ENCODE measurements at places on chromosomes 16 and 17.

- DNase-seq: no peak
These were observed 485 bp downstream of the DNAJA3 start for GRCh38 chr16:4426021-4426684.

GRCh38 chr17:30992551-30992950 is 21.7 kb downstream of the RNF135 start:
- DNase-seq: no peak

- no peak for DNase-seq
These were observed 399.8 kb downstream of the SLC39A11 start for GRCh38 chr17:72692676-72693075.

DNA sequence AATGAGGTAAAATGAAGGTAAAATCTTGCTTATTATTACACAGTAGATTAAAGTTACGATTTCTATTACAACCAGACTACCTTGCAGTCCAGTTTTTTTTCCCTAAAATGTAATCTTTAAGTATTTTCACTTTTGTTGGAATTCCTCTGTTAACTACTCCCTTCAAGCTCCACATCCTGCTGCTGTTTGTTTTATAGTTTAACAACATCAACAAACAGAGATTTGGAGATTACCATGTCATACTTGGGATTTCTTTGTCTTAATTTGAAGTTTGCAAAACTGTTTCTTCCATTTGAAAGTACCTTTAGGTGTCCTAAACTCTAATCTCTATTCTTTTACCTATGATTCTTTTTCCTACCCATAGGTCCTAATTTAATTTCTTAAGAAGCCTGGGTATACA is 83.3 kb downstream of the ABHD15 start:
- DNase-seq: no peak

GRCh38 chr17:82385559-82386254 is 14.1 kb downstream of the UTS2R start:
- no peak for DNase-seq

DNA sequence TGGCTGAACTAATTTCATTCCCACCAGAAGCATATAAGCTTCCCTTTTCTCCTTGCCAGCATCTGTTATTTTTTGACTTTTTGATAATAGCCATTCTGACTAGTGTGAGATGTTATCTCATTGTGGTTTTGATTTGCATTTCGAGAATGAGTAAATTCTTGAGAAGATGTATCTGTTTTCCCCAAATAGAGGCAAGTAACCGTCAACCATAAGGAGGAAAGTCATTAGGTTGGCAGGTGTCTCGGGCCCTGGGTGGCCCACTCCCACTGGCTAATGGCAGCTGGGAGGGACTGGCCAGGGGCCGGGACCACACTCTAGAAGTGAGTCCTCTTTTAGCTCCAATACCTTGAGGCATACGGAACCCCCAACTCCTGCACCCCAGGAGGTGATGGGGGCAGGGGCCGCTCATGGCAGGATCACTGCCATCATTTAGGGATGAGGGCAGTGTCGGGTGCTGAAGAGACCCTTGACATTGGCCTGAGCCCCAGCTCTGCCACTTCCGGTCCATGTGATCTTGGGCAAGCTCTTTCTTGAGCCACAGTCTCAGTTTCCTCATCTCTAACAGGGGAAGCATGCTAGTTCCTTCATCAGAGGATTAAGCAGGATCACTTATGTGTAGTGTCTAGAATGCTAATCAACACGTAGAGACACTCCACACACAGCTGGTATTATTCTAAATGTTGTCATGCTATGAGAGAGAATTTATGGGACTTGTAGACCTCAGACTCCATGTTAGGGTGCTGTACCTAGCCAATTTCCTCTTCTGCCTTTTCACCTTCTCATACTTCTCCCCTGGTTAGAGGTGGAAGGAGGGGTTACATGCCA is 44.3 kb downstream of the RGS9 start:
- DNase-seq: no peak

GRCh38 chr17:81436294-81436849 is 41.1 kb downstream of the BAHCC1 start:
- no peak for DNase-seq

DNA sequence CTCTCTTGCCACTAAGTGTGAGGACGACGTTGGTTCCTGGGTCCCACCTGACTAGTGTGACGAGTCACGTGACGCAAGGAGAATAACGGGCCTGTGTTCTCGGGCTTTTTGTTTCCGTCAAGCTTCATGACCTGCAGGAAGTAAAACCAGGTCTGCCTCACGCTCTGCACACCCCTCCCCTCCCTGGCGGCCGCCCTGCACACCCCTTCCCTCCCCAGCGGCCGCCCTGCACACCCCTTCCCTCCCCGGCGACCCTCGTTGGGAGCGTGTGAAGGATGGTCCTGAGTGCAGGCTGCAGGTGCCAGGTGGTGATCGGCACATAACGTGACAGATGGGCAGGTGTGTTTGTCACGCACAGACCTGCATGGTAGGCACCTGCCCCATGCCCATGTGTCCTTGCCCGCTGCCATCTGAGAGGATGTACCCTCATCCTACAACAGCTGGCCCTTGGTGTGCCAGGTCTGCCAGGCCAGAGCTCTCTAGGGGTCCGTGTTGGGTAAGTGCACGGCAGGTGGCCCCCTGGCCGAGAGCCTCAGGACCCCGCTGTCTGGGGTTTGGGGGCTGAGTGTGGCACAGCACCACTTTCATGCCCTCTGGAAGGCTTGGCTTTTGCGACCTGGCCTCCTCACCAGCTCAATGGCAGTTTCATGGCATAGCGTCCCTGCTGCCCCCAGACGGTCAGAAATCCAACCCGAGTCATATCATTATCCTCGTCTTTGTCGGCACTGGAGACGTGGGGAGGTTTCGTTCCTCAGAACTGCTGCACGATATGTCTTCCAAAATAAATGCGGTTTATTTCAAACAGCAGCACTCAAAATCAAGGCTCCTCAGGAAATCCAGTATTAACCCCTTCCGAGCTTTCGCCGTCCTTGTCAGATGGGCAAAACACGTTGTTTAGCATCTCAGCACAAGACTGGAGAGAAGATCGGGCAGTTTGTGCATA is 191.8 kb upstream of the CHMP6 start:
- DNase-seq: no peak
